CD4-positive, alpha-beta T cell treated with Interleukin-12 subunit alpha and Interleukin-12 subunit beta, for 1 hour (primary cell): ENCODE measurements at places on chromosomes 12 and 14.

DNA sequence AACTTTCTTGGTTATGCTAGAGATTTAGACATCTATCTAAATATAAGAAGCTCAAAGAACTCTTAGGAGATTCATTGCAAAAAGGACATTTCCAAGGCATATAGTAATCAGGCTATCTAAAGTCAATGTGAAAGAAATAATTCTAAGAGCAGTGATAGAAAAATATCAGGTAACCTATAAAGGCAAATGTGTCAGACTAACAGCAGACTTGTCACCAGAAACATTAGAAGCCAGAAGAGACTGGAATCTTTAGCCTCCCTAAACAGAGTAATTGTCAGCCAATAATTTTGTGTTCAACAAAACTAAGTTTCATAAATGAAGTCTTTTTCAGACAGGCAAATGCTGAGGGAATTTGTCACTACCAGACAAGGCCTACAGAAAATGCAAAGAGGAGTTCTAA, 122.0 kb upstream of the SCAF11 start:
- DNase-seq, result no peak

DNA sequence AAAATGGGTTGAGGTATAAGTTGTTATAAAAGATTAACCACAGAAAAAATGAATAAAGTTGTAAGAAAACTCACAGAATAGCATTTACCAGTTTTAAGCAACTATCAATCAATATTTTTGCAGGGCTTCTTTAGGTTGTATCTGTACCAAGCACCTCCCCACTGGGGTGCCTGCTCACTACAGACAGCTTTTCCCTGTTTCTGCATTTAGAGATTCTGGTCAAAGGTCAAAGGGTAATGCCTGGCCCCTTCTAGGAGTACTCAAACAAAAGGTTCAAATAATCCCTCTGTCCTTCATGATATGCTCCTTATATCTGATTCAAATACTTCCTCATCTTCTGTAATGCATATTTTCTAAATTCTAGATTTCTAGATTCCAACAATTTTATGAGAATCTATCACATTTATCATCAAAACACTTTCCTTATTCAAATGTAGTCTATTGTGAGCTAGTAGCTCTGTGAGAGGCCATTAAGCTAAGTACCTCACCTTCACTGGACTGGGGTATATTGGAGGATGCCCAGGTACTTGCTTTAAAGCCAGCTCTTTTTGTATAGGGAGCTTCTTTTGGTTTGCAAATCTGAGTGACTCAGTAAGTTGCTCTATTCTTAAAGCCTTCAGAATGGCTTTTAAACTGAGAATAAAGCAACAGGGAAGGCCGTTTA, 120.7 kb upstream of the PTPRB start:
- no peak for DNase-seq

DNA sequence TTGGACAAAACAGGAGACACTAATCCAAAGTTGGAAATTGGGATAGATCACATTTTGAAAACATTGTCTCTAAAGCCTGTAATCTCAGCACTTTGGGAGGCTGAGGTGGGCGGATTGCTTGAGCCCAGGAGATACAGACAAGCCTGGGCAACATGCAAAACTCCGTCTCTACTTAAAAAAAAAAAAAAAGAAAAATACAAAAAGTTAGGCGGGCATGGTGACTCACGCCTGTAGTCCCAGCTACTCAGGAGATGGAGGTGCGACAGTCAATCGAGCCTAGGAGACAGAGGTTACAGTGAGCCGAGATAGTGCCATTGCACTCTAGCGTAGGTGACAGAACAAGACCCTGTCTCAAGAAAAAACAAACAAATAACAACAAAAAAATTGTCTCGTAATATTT, 152.1 kb downstream of the MGAT4C start:
- DNase-seq, result no peak

GRCh38 chr12:72605975-72606374, 333.8 kb downstream of the TRHDE start:
- DNase-seq, result no peak

GRCh38 chr12:123532808-123533649, 490 bp downstream of the RILPL1 start:
- no peak for DNase-seq

DNA sequence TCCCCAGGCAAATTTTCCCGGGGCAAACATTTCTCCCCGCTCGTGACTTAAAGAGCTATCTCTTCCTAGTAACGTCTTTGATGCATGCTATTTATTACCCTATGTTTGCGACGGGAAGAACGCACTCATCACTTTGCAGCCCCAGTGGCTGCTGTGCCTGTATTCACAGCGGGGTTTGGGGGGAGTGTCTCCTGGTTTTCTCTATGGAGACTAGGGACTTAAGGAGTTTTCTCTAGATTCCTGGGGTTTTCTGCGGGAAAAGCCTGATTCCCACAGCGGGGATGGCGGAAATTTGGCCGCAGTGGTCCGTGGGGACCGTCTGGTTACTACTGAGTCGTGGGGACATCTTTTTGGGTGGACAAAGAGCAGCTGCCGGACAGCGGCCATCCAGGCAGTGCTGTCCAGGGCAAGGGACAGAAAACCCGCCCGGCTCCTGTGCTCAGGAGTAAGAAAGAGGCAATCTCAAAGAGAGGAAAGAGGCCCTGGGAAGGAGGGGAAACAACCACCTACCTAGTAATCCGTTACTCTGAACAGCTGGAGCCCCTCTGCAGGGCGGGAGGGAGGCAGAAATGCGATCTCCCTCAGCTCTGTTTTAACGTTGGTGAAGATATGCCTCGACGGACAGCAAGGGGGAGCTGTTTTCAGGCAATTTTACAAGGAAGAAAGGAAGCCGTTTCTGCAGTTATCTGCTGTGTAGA, 771 bp upstream of the AVPR1A start:
- DNase-seq, result peak; percentile 3

GRCh38 chr14:36512585-36513003, 7.4 kb downstream of the NKX2-1 start:
- no peak for DNase-seq

DNA sequence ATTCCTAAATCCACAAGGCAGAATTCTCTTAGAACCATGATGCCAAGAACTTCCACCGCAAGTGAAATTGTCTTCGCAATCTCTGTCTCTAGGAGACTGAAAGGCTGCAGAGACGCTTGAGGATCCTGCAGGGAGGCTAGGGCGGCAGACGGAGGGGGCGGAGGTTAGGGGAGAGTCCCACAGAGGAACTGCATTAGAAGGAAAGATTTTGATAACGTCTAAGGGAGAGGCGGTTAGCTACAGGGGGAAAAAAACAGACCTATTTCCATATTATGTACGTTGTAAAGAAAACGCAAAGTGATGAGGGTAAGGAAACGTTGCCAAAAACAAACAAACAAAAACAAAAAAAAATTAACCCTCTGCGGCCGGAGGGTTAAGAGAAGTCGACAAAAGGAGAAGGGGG, 595 bp downstream of the KLHL28 start:
- DNase-seq, result peak; percentile 60

- no peak for DNase-seq
Observed at GRCh38 chr14:105397350-105397931, 897 bp upstream of the TEX22 start.

DNA sequence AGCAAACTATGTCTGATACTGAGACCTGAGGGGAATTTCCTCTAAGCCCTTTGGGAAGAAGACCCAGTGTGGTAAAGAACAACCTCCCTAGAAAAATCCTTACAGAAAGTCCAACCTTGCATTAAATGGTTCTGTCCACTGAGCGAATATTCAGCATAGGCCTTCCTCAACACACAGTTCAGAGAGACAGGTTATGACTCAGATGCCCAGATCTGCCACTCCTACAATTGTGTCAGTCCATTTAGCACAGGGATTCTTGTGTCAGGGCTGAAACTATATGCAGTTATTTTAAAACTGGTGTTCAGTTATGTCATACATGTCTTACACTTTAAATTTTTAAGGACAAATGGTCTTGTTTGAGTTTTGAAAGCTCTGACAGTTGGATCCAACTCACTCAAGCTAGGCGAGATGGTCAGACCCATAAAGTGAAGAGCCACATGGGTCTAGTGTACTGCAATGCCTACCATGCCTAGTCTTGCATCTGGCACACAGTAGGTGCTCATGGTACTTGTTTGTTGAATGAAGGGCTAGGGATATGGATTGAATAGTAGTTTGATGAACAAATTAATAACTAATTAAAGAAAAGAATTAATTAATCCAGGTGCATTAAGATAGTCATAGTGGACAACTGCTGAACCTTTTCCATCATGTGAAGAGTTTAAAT, 207.5 kb upstream of the PWP1 start:
- DNase-seq, result no peak

DNA sequence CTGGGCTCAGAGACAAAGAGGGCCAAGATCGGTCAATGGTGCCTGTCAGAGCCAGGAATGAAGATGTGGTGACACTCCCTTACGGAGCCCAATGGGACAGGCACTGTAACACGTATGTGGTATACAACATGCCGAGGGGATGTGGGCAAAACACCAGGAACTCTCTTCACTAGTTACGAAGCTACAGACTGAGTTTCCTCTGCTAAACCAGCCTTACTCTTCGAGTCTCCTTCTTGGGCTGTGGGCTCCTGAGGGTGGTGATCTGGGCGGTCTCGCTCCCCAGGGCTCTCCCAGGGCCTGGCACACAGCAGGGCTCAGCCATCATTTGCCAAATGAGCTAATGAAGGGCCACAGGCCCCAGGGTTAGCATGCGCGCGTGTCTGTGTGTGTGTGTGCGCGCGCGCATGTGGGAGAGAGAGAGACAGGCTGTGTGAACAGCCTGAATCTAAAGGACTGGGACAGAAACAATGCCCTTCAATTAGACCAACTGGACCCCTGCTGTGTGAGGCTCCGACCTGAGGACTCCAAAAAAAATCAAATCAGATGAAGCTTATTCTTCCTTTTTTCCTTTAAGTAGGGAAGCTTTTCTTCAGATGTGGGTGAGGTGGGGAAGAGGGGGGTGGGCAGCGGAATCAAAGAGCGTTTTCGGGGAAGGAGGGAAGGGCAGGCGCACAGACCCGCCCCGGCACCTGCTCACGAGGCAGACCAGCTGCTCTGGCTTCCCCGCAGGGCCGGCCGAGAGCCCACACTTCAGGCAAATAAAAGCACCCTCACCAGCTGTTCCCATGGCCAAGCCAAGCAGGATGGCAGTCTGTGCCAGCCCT, 42.5 kb downstream of the CCDC88C start:
- no peak for DNase-seq

DNA sequence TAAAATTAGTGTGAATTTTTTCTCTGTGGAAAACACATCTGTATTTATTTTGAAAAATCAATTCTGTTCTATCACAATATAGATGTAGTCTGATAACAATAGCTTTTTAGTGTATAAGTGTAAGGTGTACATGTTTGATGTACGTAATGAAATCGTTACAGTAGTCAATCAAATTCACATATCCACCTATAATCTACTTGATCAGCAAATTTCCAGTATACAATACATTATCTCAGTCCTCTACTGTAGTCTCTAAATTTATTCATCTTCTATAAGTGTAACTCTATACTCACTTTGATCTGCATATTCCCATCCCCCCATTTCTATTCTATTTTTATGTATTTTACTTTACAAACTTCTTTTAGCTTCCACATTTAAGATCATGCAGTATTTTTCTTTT, 13.0 kb downstream of the PLEKHA5 start:
- DNase-seq, result no peak
